Bronchial epithelial cell (primary cell): ENCODE measurements at places on chromosomes 1 and 21. TPM values are rescaled to one million over a fixed set of nuclear protein-coding genes. Genes with fewer than 3 reads are reported as not detected.

The MOV10 gene
- total RNA-seq, result 10.3 and 23.4 TPM in 2 replicates

GRCh38 chr1:151975311-151976014 lies 18.2 kb downstream of the S100A10 start:
- no peak for DNase-seq

DNA sequence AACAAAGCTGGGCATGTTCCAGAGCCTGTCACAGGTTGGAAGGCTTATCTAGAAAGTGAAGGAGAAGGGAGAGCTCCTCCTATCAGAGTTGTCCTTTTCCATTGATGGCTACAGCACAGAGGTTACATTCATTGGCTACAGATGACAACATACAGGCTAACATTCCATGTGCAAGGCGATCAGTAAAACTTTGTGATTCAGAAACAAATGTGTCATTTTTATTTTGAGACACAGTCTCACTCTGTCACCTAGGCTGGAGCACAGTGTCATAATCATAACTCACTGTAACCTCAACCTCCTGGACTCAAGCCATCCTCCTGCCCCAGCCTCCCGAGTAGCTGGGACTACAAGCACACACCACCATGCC lies 32.6 kb downstream of the TRIM67 start:
- no peak for DNase-seq

The CTPS1 gene
- 33.7 and 36.6 TPM in 2 replicates for total RNA-seq

DNA sequence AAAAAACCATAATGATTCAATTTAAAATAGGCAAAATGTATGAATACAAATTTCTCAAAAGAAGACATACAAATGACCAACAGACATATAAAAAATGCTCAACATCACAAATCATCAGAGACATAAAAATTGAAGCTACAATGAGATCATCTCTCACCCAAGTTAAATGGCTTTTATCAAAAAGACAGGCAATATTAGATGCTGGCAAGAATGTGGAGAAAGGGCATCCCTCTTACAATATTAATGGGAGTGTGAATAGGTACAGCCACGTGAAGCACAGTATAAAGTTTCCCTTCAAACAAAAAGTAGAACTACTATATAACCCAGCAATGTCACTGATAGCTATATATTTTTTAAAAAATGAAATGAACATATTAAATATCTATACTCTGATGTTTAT lies 1481.7 kb downstream of the AMY1C start:
- DNase-seq, result no peak

DNA sequence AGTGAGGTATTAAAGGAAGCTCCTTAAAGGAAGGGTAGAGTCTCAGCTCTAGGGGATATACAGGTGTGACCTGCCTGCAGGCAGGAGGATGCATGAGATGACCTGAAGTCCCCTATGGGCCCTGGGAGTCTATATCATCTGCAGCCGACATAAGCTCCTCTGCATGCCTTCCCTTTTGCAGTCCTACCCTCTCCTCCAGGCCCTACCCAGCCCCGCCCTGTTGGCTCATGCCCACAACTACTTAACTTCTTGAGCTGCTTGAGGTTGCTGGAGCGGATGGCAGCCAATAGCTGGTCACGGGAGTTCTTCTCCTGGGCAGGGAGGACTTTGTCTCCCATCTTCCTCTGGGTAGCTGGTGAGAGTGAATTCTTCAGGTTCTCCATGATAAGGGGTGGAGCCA lies 10.3 kb downstream of the SHISA4 start:
- no peak for DNase-seq

The CELF3 gene
- total RNA-seq, result not detected in 2 replicates

DNA sequence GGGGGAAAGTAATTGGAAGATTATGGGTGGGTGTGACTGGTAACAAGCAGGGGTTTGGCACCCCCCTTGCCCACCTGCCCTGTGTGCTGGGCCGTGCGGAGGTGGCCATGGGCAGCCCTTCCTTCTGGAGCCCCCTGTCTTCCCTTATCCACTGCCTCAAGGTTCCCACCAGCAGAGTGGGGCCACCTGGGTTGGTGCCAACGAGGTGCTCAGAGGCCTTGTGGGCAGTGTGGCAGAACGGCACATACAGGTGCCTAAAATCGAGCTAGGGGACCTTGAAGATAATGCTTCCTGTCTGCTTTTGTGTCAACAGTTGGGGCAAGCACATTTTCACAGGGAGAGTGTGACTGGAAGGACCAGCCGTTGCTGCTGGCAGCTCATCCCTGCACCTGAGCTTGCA lies 161.8 kb downstream of the PCBP3 start:
- no peak for DNase-seq

DNA sequence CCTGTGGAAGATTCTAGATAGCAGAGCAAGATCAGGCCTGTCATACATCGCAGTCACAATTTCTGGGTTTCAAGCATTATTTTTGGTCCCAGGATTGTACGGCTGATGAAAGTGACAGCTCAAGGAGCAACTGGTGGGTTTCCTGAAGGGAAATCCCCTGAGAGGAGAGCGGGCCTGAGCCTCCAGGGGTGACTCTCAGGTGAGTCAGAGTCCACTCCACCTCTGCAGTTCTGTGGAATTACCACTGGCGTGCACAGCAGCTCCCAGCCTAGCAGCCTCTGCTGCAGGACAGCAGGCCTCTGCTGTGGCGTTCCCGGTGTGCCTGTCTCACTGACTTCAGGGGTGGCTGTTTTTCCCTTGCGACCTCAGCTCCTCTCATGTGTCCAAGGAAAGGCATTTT lies 24.4 kb downstream of the SLC66A1 start:
- DNase-seq, result peak; percentile 67

The MYCL gene
- total RNA-seq, result 5.5 and 7.9 TPM in 2 replicates
